ENCODE measurements at places on chromosomes 3 and 15.

DNA sequence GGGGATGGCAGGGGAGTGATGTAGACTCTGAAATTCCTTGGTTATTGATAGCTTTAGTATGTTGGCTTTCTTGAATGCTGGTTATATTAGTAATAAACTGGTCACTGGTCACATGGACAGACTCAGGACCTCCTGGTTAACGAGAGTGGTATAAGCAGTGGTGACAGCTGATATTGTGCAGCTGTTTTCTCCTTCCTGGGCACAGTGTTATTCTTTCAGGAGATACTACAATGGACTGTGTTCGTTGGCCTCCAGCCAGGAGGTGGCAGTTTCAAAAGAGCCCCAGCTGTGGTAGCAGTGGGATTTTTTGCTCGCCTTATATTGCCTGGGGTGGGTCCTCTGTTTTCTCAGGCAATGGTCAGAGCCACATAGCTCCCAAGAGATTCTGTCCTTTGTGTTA, 181.6 kb upstream of the RBMS3 start:
- DNase-seq, result no peak

DNA sequence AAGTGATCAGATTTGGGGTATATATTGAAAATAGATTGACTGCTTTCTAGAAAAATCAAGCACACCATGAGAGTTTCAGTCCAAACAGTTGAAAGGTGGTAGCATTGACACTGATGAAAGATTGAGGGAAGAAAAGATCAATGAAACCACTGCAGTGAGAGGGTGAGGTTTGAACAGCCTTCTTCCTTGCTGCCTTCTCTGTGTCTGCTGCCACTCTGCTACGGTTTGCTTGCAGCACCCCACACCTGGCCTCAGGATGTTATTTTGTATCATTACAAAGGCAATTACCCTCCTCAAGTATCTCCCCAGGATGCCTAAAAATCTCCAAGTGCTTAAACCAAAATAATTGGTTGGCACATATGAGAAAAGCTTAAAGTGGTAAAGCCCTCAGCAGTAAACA, 683.6 kb upstream of the ARPP21 start:
- DNase-seq, result no peak

DNA sequence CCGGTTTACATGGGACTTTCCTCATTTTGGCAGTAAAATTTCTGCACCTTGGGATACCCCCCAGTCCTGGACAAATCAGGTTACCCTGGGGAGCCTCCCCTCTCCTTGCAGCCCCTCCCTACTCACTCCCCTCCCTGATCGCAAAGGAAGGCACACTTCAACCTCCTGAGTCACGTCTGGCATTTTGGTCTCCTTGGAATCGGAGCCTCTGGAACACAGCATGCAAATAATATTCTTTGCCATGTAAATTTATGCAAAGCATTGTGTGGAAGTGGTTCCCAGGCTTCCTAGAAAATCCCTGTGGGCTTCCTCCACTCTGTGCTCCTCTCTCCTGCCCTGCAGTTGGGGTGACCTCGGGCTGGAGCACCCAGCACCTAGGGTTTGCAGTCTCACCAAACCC, 11.6 kb downstream of the SCN5A start:
- DNase-seq, result no peak

DNA sequence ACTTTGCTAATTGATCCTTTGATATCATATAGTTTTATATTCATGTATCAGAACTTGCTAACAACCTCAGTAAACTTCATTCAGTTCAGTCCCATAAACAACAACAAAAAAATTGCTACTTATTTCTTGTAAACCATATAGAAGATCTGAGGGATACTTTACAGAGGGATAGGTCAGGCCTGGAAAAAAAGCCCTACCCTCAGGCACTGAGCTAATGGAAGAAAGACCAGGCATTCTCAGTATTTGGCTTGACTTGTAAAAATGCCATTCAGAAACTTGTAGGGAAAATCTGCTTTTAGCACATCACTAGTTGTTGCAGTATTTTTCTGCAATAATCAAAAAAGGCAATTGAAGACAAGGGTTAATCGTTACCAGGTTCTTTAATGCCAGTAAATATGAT, 33.1 kb downstream of the ARMC8 start:
- no peak for DNase-seq

DNA sequence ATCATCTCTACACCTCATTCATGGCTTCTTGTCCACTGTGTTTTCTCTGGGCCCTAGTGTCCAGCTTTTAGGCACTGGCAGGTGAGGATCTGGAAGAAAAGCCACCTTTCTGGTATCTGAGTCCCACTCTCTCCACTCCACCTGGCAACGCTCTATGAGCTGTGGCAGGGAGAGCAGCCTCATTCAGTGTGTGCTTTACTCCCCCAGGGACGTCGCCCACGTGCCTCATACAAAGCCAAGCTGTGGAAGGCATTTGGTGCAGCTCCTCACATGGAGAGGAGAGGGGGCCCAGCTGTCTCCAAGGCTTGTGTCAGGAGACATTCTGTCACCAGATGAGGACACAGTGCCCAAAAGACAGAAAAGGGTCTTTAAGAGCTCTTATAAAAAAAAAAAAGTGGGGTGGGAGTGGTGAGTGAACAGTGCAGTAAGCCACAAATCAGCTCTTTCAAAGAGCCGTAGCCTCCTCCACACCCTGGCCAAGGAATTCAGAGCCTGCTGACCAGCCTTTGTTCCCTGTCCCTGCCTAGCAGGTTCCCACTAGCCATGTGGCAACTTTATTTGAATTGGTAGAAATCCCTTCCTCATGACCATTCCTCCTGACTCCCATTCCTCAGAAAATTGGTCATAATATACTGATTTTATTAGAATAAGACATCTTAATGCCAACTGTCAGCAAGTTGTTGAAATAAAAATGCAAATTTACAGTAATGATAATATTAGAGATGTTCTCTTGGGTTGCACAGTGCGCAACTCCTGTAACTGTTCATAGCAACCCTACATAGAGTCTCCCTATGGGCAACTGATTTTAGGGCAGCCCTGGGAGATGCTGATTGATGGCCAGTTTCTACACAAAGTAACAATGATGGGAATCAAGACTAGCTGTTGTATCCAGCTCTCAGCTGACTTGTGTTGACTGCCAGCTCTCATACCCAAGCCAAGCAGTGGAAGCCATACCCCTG, 29.5 kb downstream of the GALNT15 start:
- no peak for DNase-seq

DNA sequence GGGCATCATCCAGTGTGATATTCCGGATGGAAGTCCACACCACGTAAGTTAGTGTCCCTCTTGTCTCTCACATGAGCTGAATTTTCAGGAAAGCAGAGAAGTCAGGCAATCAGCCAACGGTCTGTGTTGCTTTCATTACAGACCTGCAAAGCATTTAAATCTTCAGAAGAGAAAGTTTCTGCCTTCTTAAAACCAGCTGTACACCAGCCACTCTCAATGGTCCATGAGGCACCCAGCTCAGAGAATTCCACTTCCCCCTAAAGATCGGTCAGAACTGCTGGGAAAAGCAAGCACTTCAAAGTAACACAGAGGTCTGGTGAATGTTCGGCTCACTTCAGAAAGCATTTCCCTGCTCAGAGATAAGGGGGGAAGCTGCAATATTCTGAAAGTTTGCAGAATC, 903.7 kb downstream of the EPHA3 start:
- DNase-seq, result no peak

GRCh38 chr15:74240002-74240568, 4.0 kb downstream of the CCDC33 start:
- peak; percentile 33 for DNase-seq

GRCh38 chr3:52250122-52250521, 4.6 kb downstream of the PPM1M start:
- DNase-seq, result no peak

DNA sequence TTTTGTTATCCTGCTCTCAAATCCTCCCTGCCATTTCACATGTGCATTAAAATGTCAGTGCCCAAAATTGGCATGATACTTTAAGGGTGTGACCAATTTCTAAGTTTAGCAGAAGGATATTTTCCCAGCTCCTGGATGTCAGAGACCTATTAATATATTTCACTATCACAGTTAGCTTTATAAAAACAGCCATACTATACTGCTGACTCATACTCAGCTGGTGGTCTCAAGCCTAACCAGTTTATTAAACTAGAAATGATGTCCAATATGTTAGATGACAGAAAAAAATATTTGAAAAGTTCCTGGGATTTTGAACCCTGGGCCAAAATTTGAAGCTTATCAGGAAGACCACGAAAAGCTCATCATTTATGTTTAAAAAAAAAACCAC, 60.9 kb upstream of the ZNF280D start:
- DNase-seq, result no peak

DNA sequence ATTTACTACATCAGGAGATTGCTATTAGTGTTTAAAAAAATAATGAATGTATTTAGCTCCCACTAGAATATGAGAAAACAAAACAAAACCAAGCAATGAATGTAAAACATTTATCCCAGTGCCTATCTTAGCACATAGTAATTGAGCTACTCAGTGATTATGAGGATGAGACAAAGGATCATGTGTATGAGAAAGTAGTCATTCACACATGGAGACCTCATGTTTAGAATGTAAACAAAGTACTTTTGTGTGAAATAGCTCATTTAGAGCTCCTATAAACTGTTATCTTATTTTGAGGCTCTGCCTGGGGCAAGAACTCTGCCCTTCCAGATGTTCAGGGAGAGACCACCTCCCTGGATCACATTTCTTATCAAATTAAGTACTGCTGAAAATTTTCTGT, 236.8 kb downstream of the LRRN1 start:
- no peak for DNase-seq

GRCh38 chr3:45241206-45241605, 15.1 kb upstream of the TMEM158 start:
- DNase-seq, result no peak

DNA sequence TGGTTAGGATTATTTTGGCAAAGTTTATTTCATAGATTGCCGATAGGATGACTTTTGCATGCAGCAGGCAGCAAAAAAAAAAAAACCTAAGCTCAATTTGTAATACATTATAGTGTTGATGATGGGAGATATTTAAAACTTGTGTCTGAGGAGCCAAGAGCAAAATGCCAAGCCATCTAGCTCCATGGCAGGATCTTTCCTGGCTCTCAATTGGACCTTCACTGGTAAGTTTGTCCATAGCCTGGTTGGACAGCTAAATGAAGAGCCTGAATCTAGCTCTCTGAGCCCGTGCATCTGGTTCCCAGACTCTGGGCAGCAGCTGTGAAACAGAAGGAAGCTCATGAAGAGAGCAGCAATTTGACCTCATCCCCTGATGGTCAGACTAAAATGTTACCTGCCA, 17.5 kb downstream of the STAC start:
- DNase-seq, result no peak

- no peak for DNase-seq
Measured at GRCh38 chr15:38885471-38885952, 320.9 kb upstream of the RASGRP1 start.

GRCh38 chr3:42846685-42847522, 28.8 kb downstream of the CYP8B1 start:
- no peak for DNase-seq

GRCh38 chr3:151445273-151446001, 15.4 kb downstream of the IGSF10 start:
- DNase-seq, result no peak

DNA sequence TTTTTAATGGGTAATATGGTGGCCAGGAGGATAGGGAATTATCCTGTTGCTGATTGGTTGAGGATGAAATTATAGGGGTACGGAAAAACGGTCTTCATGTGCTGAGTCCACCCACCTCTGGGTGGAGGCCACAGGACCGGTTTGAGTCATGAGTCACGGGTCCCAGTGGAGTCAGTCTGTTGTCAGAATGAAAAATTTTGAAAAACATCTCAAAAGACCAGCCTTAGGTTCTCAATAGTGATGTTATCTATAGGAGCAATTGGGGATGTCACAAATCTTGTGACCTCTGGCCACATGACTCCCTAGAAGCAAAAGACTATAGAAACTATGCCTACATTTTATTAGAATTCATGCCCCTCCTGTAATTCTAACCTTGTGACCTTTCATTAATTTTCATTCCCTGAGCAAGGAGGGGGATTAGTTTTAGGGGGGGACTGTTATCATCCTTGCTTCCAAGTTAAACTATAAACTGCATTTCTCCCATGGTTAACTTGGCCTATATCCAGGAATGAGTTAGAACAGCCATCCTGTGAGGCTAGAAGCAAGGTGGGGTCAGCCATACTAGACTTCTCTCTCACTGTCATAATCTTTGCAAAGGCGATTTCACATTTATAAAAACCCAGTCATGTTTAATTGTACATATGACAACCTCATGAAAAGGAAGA, 101.2 kb downstream of the TCF12 start:
- no peak for DNase-seq

- DNase-seq, result no peak
Measured at GRCh38 chr15:78880242-78880533, 7.5 kb downstream of the MORF4L1 start.

- no peak for DNase-seq
Measured at GRCh38 chr3:187567021-187567420, 103.2 kb downstream of the SST start.

DNA sequence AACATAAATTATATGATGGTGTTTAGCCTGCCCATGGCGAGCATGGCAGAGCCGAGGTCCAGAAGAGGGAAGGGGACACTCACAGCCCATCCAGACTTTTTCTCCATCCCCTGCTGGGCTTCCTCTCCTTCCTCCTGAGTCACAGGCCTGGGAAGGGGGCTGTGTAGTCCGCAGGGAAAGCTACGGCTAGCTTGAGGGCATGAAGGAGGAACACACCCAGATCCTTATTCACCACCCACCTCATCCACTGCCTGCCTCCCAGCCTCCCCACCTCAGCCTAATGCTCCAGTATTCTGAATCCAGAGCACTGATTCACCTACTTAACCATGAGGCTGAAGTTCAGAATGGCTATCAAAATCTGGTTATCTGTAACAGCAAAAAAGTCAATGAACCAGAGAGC, 97.8 kb downstream of the OXNAD1 start:
- DNase-seq, result no peak

All from hematopoietic multipotent progenitor cell (in vitro differentiated cells).